ENCODE measurements at places on chromosomes 5 and 9. TPM values are rescaled to one million over a fixed set of nuclear protein-coding genes. Genes with fewer than 3 reads are reported as not detected.

CAVIN4 gene
- total RNA-seq, result 0.46 TPM

SPATA31A3 gene
- total RNA-seq, result not detected

GABRB2 gene
- total RNA-seq, result not detected

PTGS1 gene
- 0.59 TPM for total RNA-seq

SPINK6 gene
- total RNA-seq, result not detected

Data from chondrocyte (in vitro differentiated cells).